ENCODE measurements at places on chromosomes 7 and 10.

DNA sequence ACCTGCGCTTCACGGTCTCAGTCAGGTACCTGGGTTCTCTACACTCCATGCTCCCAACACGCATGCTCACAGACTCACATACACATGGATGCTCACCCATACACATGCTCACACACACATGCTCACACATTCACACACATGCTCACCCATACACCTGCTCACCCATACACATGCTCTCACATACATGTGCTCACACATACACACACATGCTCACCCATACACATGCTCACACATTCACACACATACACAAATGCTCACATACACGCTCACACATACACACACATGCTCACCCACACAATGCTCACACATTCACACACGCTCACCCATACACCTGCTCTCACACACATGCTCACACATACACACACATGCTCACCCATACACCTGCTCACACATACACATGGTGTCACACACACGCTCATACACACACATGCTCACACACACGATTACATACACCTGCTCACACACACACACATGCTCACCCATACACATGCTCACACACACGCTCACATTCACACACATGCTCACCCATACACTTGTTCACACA, 119.9 kb downstream of the PAXIP1 start:
- DNase-seq = no peak

- DNase-seq = no peak
Measured at GRCh38 chr7:36653663-36654355, 70.5 kb downstream of the AOAH start.

GRCh38 chr10:113947184-113948041, 93.0 kb downstream of the NHLRC2 start:
- DNase-seq = no peak

- DNase-seq = no peak
Measured at GRCh38 chr7:99083733-99084132, 60.2 kb downstream of the SMURF1 start.

GRCh38 chr7:80110376-80110775, 24.3 kb upstream of the GNAI1 start:
- no peak for DNase-seq

- DNase-seq = no peak
Measured at GRCh38 chr10:30789806-30790205, 160.3 kb upstream of the LYZL2 start.

GRCh38 chr7:55475855-55476803, 96.2 kb downstream of the VOPP1 start:
- no peak for DNase-seq

DNA sequence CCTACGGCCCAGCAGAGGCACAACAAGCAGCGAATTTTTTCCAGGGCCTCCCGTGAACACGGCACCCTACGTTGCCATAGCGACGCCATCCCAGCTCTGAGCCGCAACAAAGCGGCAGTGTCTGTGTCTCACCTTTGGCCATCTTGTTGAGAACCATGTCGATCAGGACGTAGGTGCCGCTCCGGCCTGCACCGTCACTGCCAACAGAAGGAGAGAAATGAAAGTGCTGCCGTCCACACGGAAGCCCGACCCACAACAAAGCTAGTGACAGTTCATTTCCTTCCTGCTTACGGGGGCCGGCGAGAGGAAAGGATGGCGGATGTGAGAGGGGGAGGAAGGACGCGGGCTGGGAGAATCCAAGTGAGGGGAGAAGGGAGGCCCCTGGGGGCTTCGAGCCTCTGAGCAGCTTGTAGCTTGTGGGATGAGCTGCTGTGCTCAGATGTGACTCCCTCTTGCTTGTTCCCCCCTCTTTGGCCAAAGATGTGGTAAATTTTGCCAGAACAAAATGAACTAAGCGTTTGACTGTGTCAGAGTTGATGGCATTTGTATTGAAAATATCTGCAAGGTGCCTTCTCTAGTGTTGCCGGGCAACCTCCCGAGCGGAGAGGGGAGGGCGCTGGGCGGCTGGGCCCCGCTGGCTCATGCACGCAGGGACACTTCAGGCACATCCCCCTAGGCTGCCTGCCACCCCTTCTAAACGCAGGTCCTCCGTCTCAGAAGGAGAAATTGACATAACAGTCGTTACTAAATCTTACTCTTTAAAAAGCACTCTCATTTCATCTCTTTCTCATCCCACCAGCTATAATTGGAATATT, 232.2 kb downstream of the DNAJB6 start:
- DNase-seq = no peak

DNA sequence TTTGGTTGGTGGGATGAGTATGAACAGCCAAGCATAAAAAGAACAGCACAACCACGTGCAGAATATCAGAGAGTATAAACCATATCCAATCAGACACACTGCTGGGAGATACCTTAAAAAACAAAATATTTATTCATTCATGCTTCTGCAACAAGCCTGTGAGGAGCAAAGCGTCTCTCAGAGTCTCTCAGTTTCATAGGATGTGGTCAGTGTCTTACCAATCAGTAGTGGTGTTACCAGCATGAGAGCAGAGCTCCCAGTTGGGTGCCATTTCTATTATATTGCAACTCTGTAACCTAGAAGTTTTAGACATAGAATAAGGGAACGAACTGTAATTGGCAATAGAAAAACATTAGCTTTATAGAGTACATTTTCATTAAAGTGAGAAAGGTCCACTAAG, 445.9 kb upstream of the LRRN3 start:
- DNase-seq = no peak

GRCh38 chr7:116862951-116863670, 724 bp downstream of the CAPZA2 start:
- no peak for DNase-seq

- DNase-seq = no peak
Measured at GRCh38 chr7:158050978-158051651, 536.5 kb downstream of the PTPRN2 start.

- DNase-seq = no peak
Measured at GRCh38 chr7:137390076-137390475, 46.5 kb upstream of the PTN start.
